Right renal pelvis (tissue), 4 donors: ENCODE measurements at places on chromosomes 3 and 15. TPM values are rescaled to one million over a fixed set of nuclear protein-coding genes. Genes with fewer than 3 reads are reported as not detected.

The CELSR3 gene
- polyA plus RNA-seq = 1.4 TPM

The LRRC31 gene
- polyA plus RNA-seq = 0.11 TPM

The B2M gene
- 978 TPM for polyA plus RNA-seq

The ANXA2 gene
- polyA plus RNA-seq = 617 TPM

The IL16 gene
- 5.1 TPM for polyA plus RNA-seq

The NPAP1 gene
- polyA plus RNA-seq = 0.40 TPM

The SLC2A2 gene
- 15.3 TPM for polyA plus RNA-seq

The SAXO2 gene
- polyA plus RNA-seq = 6.9 TPM

The FES gene
- polyA plus RNA-seq = 14.9 TPM

The GPR62 gene
- 0.37 TPM for polyA plus RNA-seq

The ROPN1 gene
- polyA plus RNA-seq = not detected

The VGLL3 gene
- polyA plus RNA-seq = 4.8 TPM

The CPN2 gene
- polyA plus RNA-seq = 0.18 TPM

The PSMA4 gene
- 286 TPM for polyA plus RNA-seq

The P2RY12 gene
- 0.83 TPM for polyA plus RNA-seq

The BBS4 gene
- polyA plus RNA-seq = 39.1 TPM

The RLBP1 gene
- polyA plus RNA-seq = not detected

The ACKR2 gene
- polyA plus RNA-seq = 2.6 TPM

The XIRP1 gene
- 0.10 TPM for polyA plus RNA-seq

The POPDC2 gene
- 4.7 TPM for polyA plus RNA-seq

The BBX gene
- polyA plus RNA-seq = 68.7 TPM

The SPESP1 gene
- 6.3 TPM for polyA plus RNA-seq

The CHRFAM7A gene
- 2.3 TPM for polyA plus RNA-seq

The REC114 gene
- polyA plus RNA-seq = not detected

The FETUB gene
- not detected for polyA plus RNA-seq

The CSPG5 gene
- 1.4 TPM for polyA plus RNA-seq
